COLO829 (cell line): ENCODE measurements at places on chromosomes 3 and 15.

DNA sequence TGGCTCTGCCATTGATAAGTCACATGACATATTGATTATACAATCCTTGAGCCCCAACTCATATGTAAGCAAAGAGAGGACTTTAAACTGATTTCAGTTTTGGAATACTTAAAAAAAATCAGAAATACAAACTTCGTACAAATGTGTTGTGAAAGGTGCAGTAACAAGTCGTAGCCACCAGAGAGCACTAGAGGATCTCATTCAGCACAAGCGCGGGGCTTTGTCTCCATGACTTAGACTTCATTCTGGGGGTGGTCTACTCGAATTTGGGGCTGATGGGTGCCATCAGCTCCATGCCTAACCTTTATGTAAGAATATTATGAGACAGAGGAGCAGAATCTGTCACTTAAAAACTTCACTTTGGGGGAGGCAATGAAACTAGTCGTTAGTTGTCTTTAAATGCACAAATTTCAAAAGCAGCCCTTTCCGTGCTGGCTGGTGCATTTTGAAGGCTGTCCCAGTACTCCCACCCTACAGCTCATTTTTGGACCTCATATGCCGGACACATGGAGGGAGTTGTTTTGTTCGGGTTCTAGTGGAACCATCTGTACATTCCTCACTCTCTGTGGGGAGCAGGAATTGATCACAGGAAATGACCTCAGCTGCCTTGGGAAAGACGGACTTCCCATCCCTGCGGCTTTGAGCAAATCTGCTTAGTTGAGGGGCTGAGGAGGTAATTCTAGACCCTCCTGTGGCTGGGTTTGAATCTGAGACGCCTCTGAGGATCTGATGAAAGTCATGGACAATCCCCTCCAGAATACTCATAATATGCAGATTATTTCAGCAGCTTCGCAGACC lies 27.5 kb upstream of the MASP1 start:
- DNase-seq: peak; percentile 58

GRCh38 chr15:75167588-75168350 lies 33.9 kb upstream of the C15orf39 start:
- DNase-seq: no peak

DNA sequence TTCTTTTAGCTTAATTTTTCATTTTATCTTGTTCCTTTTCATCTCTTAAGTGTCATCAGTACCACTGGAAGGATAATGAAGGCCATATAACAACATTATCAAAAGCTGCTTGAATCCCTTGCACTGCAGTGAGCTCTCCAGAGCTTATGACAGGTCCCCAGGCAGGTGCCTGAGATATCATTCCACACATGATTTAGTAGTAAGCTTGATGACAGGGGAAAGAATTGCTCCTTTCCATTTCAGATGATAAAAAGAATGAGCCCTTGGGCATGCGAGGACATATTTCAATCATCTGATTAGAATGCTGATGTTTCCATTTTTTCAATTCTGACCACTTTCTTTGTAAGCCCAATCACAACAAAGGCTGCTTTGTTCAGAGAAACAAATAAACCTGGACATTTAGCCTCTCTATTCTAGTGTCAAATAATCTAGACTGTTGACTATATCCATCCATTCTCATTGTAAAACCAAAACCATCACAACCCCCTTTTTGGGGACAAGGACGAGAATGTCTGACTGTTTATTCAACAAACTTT lies 567.8 kb downstream of the IGSF11 start:
- DNase-seq: peak; percentile 38

DNA sequence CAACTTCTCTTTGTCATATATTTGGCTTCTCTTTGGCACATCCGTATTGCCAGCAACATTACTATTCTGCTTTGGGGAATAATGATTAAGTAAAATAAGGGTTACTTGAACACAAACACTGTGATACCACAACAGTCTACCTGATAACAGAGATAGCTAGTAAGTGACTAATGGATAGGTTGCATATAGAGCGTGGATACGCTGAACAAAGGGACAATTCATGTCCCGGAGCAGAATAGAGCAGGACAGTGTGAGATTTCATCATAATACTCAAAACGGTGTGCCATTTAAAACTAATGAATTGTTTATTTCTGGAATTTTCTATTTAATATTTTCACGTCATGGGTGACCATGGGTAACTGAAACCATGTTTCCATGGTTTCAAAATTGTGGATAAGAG lies 54.1 kb downstream of the SCN5A start:
- peak; percentile 44 for DNase-seq

GRCh38 chr3:129409541-129409940 lies 18.9 kb downstream of the EFCAB12 start:
- DNase-seq: no peak

DNA sequence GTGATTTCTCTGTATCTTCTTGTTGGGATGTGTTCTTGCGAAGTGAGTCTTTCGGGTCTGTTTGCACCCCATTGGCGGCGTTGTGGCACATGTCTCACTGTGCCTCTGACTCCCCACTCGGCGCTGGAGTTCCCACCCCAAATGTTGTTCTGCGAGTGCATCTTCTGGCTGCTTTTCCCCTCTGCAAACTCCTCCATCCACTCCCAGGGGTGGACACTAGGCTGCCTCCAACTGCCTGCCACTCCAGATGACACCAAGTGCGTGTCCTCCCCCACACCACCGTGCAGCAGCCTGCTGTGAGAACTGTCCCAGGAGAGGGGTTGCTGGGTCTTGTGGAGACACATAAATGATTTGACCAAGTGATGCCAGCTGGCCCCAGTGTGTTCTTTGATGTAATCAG lies 17.6 kb downstream of the EFCC1 start:
- no peak for DNase-seq

- DNase-seq: no peak
These were observed 353.0 kb downstream of the PLOD2 start for GRCh38 chr3:145807990-145808389.

DNA sequence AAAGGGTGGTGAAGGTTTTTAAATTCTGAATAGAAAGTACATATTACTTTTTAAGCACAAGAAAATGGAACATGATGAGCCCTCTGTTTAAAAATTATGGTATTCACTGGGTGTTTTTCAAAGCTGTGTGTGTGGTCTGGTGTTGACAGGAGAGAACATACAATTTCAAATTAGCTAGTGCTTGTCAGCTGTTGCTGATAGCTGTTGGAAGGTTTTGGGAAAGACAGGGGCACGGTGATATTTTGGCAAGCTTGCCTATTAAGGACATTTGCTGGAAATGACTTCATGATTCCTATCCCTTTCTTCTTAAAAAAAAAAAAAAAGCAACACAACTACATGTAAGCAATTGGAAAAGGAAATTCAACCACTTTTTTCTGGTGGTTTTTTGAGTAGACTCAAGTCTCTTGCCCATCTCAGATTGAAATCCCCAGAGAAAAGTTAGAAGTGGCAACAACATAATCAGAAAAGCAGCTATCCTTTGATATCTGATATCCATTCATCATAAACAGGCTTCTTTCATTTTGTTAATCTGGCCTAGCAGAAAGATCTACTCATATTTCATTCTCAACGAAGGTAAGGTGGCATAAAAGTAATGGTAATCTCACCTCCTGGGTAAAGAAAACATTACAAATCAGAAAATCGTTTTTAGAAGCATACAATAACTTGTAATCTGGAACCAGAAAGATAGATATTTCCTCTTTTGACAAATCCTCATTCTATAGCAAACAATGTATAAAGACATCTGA lies 130.0 kb downstream of the RBMS3 start:
- no peak for DNase-seq

DNA sequence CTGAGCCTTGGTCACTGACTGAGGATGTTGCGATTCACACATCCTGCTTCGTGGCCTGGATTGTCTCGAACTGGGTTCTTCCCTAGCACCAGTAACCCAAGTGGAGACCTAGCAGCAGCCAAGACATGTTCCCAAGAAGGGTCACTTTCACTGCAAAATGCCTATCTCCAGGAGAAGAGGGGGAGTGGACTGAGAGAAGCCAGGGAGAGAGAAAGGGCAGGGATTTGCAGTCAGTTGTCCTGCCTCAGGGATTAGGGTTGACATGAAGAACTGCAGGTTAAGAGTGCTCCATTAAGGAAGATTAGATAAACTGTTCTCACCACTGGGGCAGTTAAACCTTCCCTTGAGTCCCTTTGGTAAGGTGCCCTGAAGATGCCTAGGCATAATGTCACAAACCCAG lies 5.7 kb upstream of the CD276 start:
- DNase-seq: no peak

DNA sequence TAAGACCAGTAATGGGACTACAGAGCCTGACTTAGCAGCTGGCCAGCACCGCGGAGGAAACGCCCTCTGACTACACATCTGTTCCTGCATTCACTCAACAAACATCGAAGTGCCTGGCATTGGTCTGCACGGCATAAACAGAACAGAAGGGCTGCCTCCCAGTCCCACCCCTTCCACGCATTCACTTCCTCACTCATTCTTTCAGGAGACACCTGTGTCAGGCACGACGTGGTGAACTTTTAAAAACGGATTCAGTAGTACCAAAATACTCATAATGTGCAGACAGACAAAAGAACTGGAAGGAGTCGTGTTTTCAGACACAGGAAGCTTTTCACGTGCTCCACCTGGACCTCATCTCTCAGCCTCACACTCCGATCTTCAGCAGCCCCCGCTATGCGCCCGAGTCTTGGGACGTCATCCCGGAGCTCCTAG lies 123.3 kb downstream of the XXYLT1 start:
- no peak for DNase-seq
